ENCODE measurements at places on chromosomes 12 and 14. TPM values are rescaled to one million over a fixed set of nuclear protein-coding genes. Genes with fewer than 3 reads are reported as not detected.

STXBP6 gene
- total RNA-seq: 2.7 TPM

LRCOL1 gene
- total RNA-seq: not detected

CACNA1C gene
- 6.0 TPM for total RNA-seq

GPR162 gene
- total RNA-seq: 2.6 TPM

GARIN6 gene
- not detected for total RNA-seq

LRP1-AS gene
- total RNA-seq: not detected

SLC39A9 gene
- 118 TPM for total RNA-seq

APEX1 gene
- 58.8 TPM for total RNA-seq

TWF1 gene
- total RNA-seq: 50.2 TPM

GSC gene
- total RNA-seq: 2.1 TPM

FAM234B gene
- total RNA-seq: 5.6 TPM

CLEC2B gene
- 16.5 TPM for total RNA-seq

Data from fibroblast of the aortic adventitia (primary cell).